ENCODE measurements at places on chromosomes 5 and 9.

DNA sequence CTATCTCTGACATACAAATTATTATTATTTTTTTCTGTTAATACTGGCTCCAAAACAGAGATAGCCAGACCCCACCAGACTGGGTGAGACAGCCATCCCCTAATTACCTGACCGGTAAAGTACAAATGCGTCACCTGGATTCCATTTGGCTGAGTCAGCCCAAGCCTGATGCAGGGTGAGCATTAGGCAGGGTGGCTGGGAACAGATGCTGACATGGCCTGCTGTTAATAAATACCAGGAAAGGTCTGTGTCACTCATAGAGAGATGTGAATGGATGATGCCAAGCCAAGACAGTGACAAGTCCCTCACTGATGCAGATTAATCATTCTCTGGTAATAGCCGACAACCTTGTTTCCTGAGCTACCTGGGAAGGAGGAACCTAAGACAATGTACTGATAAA, 183.5 kb downstream of the TRIM32 start:
- no peak for DNase-seq

DNA sequence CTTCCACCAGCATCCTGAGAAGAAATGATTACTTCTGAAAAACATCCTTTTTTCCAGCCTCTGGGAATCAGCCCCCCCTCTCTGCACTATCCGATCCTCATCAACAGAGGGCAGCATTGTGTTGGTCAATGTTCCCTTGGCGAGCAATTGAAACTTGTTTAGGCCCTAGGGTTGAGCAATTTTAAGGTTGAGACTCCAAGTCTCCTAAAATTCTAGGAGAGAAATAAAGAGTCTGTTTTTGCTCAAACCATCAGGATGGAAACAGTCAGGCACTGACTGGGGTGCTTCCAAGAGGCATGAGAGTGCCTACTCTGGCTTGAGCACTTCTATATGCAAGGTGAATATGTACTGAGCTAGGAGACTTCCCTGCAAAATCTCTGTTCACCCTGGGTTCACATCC, 12.4 kb upstream of the CYFIP2 start:
- DNase-seq: peak; percentile 87

- DNase-seq: no peak
Measured at GRCh38 chr9:85114799-85115198, 445.3 kb downstream of the NTRK2 start.

GRCh38 chr5:107436201-107436600, 234.5 kb downstream of the EFNA5 start:
- DNase-seq: no peak

DNA sequence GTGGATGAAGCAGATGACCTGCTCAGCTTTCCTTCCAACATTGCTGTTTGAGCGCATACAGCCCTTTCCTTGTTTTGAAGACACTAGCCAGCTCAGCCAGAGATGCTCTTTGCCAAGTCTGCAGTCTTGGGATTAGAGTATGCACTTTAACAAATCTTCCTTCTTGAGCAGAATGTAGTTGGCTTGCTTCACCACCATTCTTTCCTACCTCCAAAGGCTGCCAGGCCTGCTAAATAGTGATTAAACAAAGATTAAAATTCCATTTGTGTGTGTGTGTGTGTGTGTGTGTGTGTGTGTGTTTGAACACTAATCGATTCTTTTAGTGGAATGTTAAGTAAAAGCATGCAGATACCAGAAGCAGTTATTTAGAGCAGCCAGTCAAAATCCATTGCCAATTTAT, 97.6 kb downstream of the GALNT10 start:
- peak; percentile 65 for DNase-seq

DNA sequence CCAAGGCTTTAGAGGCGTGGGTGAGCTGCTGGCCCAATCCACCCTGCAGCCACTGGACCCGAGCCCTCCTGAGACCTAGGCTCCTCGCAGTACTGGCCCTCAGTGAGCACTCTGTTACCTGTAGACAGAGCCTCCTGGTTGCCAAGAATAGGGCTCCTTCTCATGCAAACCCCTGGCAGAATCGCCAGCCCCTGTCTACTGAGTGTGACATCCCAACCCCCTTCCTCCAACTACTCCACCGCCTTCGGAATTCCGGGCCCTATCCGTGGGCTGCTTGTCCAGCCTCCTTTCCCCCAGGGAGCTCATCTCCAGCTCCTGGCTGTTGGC, 23.8 kb upstream of the COL5A1 start:
- DNase-seq: no peak

DNA sequence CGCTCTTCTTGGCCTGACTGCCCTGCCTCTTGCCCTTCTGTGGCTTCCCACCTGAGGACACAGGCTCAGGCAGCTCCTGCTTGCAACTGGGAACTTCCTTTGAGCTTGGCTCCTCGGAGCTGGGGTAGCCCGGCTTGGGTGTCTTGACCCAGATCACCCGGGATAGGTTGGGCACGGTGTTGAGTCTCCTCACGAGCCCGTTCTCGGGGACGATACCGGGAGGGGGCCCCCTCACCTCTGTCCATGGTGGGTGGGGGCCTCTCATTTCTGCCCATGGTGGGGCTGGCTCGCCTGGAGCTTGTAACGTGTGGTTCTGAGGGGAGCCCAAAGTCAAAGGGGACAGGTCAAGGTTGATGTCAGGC, 7.8 kb upstream of the DDX41 start:
- no peak for DNase-seq

DNA sequence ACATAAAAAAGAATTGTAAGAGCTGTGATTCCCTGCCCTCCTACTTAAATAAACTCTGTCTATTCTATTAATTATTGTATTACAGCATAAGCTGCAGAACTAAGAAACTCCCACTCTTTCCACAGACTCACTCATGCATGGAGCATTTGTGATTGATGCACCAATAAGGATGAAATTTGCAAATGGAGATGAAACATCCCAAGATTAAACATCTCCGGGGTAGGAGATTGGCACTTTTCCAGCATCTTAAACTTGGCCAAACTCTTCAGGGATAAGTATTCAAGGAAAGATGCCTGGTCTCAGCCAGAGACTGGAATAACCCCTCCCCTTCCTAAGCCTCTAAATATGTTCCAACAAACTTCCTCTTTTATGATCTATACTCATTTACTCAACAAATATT, 472.0 kb downstream of the ACTL7B start:
- no peak for DNase-seq

DNA sequence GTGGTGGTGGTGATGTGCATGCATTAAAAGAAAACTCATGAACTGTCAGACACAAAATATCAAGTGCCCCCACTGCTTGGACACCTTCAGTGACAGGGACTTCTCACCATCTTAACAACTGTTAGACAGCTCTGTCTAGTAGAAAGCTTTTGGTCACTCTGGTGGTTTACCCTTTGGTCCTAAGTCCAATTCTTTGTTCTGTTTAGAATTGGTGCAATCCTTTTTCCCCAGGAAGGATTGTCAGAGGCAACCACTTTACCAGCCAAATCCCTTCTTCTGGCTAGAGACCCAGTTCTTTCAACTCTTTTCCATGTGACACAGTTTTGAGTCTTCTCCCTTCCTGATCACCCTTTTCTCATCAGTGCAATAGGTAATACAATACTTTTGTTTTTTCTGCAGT, 140.2 kb downstream of the SEC61B start:
- DNase-seq: no peak

Measured in adipocyte (in vitro differentiated cells).